ENCODE measurements at places on chromosomes 16 and 17. TPM values are rescaled to one million over a fixed set of nuclear protein-coding genes. Genes with fewer than 3 reads are reported as not detected.

DNA sequence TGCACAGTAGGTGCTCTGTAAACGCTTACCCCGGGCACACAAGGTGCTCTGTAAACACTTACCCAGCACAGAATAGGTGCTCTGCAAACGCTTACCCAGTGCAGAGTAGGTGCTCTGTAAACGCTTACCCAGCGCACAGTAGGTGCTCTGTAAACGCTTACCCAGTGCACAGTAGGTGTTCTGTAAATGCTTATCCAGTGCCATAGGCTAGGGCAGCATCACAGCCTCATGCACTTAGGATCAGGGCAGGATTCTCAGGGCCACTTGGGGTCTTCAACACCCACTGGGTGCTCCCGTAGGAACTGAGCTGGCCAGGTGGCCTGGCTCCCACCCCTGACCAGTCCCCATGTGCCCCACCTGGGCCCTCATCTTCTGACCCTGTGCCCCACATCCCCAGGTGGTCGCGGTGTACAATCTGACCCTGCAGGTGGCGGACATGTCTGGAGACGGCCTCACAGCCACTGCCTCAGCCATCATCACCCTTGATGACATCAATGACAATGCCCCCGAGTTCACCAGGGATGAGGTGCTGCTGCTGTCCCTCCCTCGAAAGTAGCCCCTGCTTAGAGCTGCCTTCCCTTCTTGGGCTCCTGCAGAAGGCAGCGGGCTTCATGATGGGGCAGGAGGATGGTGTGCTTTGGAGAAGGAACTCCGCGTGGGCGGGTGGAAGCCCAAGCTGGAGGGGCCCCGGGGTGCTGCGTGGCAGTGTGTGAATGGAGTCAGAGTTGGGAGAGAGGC lies 13.1 kb downstream of the SLC22A31 start:
- peaks cover 2% of the 10 kb centered on the region for H3K4me1 ChIP-seq
- no peak overlapping the region for H3K27ac ChIP-seq
- no peak overlapping the region for H3K4me3 ChIP-seq
- peaks cover 23% of the 10 kb centered on the region for H3K27me3 ChIP-seq
- DNase-seq: no peak

DNA sequence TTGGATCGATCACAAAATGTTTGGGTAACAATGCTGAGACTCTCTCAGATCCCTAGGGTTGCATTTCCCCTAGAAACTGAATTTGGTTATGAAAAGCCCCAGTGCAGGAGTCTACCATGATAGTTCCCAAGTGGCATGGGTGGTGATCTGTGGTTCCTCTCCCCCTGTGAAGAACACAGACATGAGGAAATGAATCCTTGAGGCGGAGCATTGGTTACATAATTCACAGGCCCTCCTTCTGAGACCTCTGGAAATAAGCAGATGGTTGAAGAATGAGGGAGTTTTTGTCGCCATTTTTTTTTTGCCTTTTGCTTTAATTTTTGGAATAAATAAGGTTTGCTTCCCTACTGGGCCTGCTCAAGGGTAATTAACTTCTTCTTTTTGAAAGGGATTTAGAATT lies 597.0 kb upstream of the RBFOX1 start:
- no peak overlapping the region for H3K27ac ChIP-seq
- no peak for DNase-seq
- H3K27me3 ChIP-seq: no peaks in the 10 kb centered on the region
- no peaks in the 10 kb centered on the region for H3K36me3 ChIP-seq
- H3K4me1 ChIP-seq: no peaks in the 10 kb centered on the region

DNA sequence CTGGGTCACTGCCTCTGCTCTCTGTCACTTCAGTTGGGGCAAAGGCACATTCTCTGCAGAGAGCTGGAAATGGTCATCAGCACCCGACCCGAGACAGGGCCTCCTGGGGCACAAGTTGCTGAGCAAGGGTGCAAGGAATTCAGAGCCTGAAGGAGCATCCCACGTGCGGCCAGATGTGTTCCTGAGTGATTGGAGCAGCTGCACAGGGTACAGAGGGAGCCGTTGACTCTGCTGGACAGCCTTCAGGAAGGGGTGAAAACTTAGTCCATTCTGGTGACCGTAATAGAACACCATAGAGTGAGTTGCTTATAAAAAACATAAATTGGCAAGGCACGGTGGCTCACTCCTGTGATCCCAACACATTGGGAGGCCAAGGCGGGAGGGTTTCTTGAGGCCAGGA lies 106.8 kb downstream of the CCDC182 start:
- no peaks in the 10 kb centered on the region for H3K27me3 ChIP-seq
- DNase-seq: no peak
- no peaks in the 10 kb centered on the region for H3K36me3 ChIP-seq
- no peak overlapping the region for H3K4me3 ChIP-seq
- no peak overlapping the region for H3K27ac ChIP-seq

- H3K27ac ChIP-seq: no peak overlapping the region
- no peak overlapping the region for H3K4me3 ChIP-seq
- DNase-seq: no peak
- H3K27me3 ChIP-seq: no peaks in the 10 kb centered on the region
- H3K4me1 ChIP-seq: peaks cover 2% of the 10 kb centered on the region
- H3K36me3 ChIP-seq: no peaks in the 10 kb centered on the region
Observed at GRCh38 chr17:35972535-35972934, 8.8 kb downstream of the CCL16 start.

The SLC13A2 gene
- total RNA-seq: 49.7 TPM

The TRIM72 gene
- not detected for total RNA-seq

Data from transverse colon (tissue), 4 donors.